CD4-positive, alpha-beta T cell treated with Interleukin-10 for 1 hour (primary cell): ENCODE measurements at places on chromosomes 7 and 10.

DNA sequence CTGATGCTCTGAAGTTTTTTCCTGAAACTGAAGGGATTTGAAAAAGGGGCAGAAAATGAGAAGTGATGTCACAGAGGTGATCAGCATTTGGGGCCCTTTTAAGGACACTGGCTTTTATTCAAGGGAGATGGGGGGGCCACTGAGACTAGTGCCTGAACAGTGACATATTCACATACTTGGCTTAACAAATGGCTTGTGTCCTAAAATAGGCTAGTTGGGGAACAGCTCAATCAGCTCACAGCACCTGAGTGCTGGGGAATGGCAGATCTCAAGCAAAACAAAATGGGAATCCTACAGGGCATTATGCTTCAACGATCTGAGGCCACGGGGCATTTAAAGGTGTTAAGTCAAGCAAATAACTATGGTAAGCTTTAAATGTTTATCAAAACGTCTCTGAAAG lies 90.1 kb downstream of the UBE2H start:
- no peak for DNase-seq

- DNase-seq: no peak
Measured at GRCh38 chr7:3080106-3080505, 36.4 kb upstream of the CARD11 start.

GRCh38 chr7:51458693-51459092 lies 142.1 kb upstream of the COBL start:
- DNase-seq: no peak

GRCh38 chr10:28881171-28881882 lies 204.0 kb downstream of the BAMBI start:
- DNase-seq: no peak

DNA sequence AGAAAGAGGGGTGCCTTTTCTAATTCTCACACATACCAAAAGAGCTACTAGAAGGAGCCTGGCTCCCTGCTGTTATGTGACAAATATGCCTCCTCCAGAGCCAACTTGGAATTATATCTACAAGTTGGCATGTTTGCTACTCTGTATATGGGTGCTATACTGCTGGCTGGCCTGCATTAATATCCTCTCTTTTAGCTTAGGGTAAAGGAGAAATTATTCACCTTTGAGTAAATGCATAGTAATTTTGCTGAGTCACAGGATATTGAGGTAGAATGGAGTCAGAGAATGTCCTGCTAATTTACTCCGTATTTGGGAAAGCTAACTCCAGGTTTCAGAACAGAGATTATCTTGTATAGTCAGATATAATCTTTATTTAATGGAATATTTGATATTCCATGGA lies 24.2 kb upstream of the LIPN start:
- no peak for DNase-seq

DNA sequence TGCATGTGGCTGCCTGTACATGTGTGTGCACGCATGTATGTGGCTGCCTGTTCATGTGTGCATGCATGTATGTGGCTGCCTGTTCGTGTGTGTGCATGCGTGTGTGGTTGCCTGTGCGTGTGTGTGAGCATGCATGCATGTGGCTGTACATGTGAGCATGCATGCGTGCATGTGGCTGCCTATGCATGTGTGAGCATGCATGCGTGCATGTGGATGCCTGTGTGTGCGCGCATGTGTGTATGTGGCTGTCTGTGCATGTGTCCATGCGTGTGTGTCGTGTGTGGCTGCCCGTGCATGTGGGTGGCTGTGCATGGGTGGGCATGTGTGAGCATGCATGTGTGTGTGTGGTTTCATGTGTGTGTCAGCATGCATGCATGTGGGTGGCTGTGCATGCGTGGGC lies 218.3 kb downstream of the ELFN1 start:
- DNase-seq: no peak

- peak; percentile 79 for DNase-seq
Measured at GRCh38 chr7:30564243-30564892, 30.3 kb upstream of the GARS1 start.

DNA sequence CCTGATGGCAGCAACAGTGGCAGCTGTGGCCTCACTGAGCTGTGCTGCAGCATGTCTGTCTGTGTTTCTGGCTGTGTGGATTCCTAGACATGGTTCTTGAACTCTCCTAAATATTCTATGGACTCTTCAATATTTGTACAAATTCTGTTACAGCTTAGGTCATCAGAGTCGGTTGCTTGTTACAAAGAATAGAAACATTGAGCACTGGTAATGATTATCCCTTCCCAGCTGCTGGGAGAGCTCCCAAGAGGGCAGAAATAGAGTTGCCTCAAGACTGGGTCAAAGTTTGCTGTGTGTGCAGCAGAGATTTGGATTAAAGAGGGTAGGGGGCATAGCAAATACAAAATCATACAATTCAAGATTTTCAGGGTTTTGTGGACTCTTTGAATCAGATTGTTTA lies 337.1 kb upstream of the AKR1E2 start:
- DNase-seq: no peak

DNA sequence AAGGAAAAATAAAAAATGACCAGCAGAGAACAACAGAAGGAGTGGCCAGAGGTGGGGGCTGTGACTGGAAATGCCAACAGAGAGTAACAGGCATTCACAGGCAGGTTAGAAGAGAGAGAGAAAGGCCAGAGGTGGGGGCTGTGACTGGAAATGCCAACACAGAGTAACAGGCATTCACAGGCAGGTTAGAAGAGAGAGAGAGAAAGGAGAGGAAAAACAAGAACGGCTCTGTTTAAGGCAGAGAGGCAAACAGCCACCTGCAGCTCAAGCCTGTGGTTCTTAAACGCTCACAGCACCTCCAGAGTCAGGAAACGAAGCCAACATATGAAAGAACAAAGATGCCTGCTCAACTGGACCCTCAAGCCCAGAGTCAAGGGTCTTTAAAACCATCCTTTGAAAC lies 39.5 kb upstream of the DGKI start:
- DNase-seq: no peak

GRCh38 chr7:24912874-24913514 lies 67.0 kb downstream of the OSBPL3 start:
- DNase-seq: no peak

GRCh38 chr10:668786-669485 lies 20.5 kb downstream of the DIP2C start:
- no peak for DNase-seq
